ENCODE measurements at places on chromosomes 3 and 15.
A peak's percentile ranks its signal among the peaks of the same experiment; 100 is the strongest.

DNA sequence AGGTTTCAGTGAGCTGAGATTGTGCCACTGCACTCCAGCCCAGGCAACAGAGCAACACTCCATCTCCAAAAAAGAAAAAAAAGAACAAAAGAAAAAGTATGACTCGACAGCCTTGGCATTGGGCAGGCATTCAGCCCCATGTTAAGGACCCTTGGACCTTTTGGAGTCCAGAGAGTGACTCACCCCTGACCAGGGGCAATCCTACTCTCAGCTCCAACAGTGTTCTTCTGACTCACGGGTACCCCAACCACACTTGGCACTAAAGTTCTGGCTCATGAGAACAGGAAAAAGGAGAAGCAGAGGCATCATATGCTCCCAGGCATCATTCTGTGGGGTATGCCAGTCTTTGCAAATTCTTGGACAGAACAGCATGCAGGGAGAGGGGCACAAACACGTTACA is 252.4 kb upstream of the HES1 start:
- no peak for DNase-seq

DNA sequence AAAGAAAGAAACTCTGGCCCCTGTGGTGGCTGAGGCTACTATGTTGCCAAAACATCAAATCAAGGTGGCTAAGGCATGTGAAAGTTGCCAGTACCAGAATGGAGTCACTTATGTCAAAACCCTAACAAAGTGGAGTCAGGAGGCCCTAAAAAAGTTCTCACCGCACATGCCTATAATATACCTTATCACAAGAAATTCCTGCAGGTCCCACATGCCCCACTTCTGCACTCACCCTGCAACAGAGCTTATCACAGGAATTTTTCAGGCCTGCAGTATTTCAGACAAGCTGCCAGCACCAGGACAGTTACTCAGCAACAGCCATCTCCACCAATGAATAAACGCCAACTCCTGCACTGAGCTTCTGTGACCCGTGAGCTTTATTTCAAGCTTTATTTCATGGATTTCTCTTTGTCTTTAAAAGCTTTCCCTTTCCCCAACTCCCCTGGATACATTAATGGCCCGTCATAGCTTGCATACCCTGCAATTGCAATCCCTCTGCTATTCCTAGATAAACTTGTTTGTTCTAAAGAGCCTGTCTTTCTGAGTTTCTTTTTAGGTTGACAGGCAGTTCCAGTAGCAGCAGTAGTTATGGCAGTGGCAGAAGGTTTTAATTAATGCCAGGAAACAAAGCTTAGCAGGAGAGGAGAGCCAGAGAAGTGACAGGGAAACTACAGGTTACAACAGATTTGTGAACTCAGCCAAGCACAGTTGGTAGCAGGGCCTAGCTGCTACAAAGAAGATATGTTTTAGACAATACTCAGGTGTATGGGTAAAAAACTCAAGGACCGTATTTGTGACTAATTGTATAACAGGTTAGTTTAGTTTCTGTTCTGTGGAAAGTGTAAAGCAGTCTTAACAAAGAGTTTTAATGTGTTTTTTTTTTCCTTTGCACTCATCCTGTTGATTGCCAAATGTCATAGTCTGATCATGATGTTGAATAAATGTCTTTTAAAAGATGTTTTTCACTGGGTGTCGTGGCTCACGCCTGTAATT is 15.9 kb upstream of the TMEM42 start:
- peak; percentile 10 for DNase-seq

- DNase-seq, result no peak
Observed at GRCh38 chr3:20622304-20622703, 436.3 kb upstream of the SGO1 start.

GRCh38 chr3:176574786-176575185 is 622.5 kb downstream of the TBL1XR1 start:
- DNase-seq, result no peak

- DNase-seq, result no peak
Observed at GRCh38 chr3:113152849-113153248, 58.5 kb upstream of the BOC start.

DNA sequence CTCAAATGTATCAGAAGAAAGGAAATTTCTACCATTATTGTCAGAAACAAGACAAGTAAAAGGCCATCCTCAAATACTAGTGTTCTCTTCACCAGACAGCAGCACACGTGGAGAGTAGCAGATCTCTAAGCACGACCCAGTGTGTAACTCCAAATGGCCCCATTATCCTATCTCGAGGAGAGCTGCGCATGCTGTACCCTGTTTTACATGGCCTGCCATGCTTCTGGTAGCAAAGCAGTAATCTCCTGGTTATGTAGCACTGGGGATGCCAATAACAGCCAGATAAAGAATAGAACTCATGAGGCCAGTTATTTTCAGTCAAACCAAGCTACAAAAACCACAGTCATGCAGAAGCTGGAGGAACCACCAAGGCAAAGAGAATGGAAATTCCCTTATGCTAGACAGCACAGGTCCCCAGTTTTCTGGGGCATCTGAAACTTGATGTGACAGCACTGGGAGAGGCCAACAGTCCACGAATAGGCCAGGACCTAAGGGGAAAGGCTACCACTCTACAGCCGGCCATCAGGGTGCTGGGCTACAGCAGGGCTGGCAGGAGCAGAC is 73.0 kb downstream of the LIPC start:
- DNase-seq, result no peak

- DNase-seq, result no peak
Observed at GRCh38 chr3:18098960-18099587, 326.1 kb downstream of the SATB1 start.

- DNase-seq, result no peak
Observed at GRCh38 chr15:47971637-47972036, 149.2 kb upstream of the SLC24A5 start.

GRCh38 chr15:67531379-67531914 is 10.5 kb downstream of the C15orf61 start:
- no peak for DNase-seq

DNA sequence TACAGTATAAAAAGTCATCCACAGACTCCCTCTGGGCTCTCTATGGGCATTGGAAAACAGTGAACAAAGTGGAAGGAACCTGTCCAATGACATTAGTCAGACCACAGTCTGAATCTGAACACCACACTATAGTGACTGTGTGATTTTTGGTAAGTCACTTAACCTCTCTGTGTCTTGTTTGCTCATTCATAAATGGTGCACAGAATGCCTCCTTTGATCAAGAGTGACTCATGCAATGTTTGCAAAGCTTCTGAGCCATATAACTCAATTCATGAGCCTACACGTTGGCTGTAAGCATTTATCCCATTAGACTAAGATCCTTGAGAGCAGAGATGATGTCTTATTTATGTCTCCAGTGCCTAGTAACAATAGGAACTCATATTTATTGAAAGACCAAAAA is 46.7 kb downstream of the SV2B start:
- no peak for DNase-seq

GRCh38 chr3:193598202-193598601 is 5.2 kb downstream of the OPA1 start:
- DNase-seq, result no peak

DNA sequence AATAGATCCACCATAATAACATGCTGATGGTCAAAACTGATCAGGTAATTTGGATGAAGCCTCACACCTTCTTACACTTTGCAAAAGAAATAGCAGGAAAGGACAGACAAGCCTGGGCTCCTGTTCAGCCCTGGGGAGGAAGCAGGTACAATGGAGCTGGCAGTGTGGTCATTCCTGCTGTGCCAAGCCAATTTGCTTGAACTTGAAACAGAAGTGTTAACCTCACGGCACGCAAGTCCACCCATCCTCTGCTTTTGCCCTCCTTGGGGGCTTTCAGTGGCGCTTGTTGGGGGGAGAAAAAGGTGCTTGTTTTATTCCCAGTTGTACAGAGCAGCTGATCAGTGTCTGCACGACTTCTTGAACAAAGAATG is 36.8 kb upstream of the RFTN1 start:
- no peak for DNase-seq

- no peak for DNase-seq
Observed at GRCh38 chr3:37279236-37279635, 104.9 kb upstream of the LRRFIP2 start.
